Stimulated activated naive CD4-positive, alpha-beta T cell treated with Interleukin-2 at 50 U/mL for 16 hours (primary cell): ENCODE measurements at places on chromosomes 2 and 18.

DNA sequence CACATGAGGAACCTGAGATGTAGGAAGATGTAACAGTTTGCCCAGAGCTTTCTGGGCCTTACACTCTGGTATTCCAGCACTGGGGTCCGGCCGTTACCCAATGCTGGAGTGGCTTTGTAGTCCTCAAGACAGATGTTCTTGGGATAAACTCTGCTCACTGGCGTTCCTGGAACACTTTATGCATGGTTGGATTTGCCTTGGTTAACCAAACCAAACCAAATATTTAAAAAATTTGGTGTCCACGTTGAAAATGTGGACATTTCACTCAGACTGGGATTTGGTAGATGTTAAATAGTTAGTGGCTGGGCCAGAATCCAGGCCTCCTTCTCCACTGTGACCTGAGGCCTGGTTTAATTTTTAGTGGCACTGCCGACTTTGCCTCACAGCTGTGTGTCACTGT lies 81.5 kb downstream of the ACOXL start:
- no peak for DNase-seq

- no peak for DNase-seq
Measured at GRCh38 chr18:80204142-80204541, 43.2 kb downstream of the PARD6G start.

GRCh38 chr2:170229744-170230143 lies 51.8 kb downstream of the MYO3B start:
- DNase-seq, result no peak

GRCh38 chr2:33510586-33510968 lies 34.1 kb downstream of the RASGRP3 start:
- no peak for DNase-seq

GRCh38 chr2:112147382-112148168 lies 9.4 kb downstream of the FBLN7 start:
- DNase-seq, result no peak

DNA sequence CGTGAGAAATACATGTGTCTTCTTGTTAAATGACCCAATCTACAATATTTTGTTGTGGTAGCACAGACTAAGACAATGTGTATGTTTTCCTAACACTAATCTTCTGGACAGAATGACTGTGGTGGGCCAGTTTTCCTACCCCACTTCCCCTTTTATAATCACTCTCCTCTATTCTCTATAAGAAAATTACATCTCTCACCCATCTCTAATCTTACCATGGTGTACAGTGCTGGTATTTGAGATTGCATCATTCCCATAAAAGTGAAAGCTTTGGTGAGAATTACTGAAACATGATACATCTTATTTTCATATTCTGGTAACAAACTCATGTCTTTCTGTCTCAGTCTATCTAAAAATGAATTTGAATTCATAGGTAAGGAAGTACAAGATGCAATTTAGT lies 40.5 kb downstream of the CAVIN2 start:
- DNase-seq, result no peak

- no peak for DNase-seq
Measured at GRCh38 chr2:10005461-10006235, 37.7 kb upstream of the KLF11 start.

GRCh38 chr18:24014062-24014985 lies at the start of gene TTC39C:
TSS of gene TTC39C (plus strand) at chr18:24014754. CDS start at chr18:24014872, 118 bp downstream.
- DNase-seq, result peak; percentile 87

DNA sequence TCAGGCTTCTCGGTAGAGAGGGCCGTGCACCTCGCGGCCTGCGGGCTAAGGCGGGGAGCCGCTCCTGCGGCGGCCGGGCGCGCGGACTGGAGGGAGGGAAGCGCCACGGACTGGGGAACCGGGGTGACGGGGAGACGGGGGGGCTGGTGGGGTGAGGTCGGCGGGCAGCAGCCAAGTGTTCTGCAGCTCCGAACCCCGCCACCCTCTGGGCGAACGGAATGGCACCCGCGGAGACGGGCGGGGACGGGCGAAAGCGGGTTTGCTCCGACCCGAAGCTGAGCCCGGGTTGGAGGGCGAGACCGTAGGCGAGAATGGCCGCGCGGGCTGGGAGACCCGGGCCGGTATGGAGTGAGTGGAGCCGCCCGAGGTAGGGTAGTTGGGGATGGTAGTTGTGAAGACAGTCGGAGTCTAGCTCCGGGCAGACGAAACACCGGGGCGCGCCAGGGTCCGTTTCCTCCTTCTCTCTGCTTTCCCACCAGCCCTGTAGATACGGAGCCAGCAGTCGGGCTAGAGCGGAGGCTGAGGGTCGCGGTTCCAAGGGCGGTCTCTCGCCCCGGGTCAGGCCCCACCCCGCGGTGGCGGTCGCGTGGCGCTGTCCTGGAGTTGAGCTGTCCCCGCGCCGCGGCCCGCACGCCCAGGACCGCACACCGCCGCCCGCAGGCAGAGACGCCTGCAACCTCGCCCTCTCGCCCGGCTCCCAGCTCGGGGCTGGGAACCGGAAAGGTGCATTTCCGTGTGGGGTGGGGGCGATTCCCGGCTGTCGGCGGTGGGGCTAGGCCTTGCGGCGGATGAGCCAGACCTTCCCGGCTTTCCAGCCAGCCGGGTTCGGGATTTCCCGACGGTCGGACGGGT lies 160.3 kb upstream of the SIX2 start:
- DNase-seq, result no peak

- DNase-seq, result no peak
Measured at GRCh38 chr2:121409388-121409787, 121.3 kb upstream of the RNU4ATAC start.

- DNase-seq, result no peak
Measured at GRCh38 chr2:102005989-102006885, 14.5 kb downstream of the IL1R2 start.

DNA sequence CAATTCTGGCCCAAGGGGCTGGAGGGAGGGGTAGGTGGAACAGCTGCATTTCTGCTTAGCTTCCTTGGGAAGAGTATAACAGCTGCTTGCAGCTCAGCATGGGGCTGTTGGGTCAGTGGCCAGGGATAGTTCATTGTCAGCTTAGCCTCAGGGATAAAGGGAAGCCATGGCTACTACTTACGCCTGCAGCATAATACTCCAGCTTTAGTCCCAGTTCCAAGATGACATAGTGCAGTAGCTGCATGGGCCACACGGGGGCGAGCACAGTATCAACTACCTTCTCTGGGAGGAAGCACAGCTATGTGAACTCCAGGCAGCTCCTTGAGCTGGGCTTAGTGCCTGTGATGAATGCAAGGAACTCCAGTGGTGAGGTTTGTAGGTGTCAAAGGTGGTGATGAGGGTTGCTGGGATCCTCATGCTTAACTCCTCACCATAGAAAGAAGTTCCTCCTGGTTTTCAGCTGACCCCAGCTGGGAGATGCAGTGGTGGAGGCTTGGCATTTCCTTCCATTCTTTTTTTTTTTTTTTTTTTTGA lies 35.4 kb upstream of the RHOB start:
- peak; percentile 66 for DNase-seq

DNA sequence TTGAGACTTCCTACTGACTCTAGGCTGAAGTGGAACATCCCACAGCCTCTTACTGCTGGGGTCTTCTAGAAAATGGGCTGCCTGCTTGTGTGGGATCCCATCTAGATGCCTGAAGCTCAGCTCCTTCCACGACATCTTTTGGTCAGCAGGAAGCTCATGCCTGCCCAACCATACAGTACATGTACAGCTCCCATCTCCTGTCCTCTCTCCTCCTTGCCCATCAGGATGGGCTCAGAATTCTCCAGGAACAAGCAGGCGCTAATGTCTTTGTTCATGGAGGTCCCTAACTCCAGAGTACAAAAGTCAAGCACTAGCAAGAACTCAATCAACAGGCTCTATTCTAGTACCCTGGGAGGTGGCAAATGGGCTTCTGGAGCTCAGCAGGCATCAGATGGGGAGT lies 31.7 kb upstream of the GPR17 start:
- no peak for DNase-seq

DNA sequence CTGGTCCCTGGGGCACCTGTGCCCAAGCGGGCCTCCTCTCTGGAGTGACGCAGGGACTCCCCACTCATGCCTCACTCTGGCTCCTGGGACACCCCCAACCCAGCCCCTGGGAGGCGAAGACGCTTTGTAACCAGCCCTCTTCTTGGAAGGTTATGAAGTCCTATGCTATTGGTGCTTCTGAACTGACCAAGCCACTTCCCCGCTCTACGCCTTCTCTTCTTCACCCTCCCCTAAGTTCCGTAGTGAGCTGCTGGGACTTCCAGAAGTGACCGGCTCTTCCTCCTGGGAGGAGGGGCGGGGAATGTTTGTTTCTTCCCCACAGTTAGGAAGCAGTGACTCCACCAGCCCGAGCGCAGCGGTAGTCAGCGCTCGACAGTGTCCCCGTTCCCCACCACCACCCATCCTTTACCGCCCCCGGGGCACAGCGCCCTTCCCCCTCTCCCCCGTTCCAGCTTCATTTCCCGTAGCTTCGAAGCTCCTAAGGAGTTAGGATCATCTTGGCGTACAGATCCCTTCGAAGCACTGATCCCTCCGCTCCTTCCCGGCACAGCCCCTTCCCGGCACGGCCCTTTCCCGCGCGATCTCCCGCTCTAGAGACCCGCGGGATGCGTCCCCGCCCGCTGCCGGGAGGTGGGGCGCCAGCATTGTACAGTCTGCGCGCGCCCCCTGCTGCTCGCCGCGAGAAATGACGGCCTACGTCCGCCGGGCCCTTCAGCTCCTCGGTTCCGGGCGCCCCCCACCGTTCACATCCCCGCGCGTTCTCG lies 25.3 kb upstream of the NOTO start:
- DNase-seq, result peak; percentile 84

DNA sequence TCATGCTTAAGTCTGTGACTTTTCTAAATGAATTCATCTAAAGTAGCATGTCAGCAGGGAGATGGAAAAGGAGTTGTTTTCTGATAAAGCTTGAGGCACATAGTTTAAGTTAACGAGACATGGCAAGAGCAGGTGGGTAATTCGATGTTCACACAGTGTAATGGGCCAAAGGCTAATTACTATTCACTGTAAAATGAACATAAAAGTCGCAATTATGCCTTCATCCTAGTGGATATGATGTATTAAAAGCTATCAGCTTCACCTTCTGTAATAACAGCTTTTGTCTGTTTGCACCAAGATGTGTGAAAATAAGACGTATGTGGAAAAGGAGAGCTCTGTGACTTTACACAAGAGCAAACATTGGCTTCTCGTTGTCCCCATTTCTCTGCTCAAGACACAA lies 94.2 kb upstream of the CDH20 start:
- no peak for DNase-seq

GRCh38 chr2:168607992-168608391 lies 151.9 kb downstream of the CERS6 start:
- no peak for DNase-seq

DNA sequence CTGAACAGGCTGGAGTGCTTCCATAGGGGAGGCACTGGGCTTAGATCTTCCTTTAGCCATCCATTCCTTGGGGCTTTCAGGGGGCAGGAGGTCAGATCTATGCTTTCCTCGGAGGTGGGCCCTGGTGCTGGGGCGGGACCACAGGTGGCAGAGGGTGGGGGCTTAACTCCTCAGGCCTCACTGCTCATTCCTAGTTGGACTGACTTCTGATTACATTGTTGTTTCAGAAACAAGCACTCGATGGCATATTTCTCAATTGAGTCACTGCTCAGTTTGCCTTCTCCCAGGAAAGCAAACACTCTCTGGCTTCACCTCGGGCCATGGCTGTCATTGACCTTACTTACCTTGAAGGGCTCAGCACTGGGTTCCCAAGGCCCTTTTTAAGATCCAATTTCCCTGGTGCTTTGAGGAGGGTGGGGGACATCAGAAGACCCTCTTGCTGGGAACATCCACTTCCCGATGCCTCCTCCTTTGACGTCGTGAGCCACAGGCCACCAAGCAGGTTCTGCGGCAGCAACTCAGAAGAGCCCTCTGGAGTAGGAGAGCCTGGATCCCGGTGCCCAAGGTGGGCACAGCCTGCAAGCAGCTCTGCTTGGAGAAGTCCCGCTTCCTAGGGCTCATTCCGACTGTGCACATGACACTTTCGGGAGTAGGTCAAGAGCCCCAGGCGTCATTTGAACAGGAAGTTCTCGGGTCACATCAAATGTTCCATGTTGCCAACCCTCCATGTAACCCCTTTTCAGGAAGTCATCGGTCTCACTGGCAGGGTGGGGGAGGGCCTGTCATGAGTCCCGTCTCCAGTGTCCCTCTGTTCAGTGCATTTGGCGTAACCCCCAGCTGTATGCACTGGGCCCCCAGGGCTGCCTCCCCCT lies 40.6 kb downstream of the SDC1 start:
- DNase-seq, result no peak

- no peak for DNase-seq
Measured at GRCh38 chr18:44687421-44687820, 6.7 kb downstream of the SETBP1 start.

DNA sequence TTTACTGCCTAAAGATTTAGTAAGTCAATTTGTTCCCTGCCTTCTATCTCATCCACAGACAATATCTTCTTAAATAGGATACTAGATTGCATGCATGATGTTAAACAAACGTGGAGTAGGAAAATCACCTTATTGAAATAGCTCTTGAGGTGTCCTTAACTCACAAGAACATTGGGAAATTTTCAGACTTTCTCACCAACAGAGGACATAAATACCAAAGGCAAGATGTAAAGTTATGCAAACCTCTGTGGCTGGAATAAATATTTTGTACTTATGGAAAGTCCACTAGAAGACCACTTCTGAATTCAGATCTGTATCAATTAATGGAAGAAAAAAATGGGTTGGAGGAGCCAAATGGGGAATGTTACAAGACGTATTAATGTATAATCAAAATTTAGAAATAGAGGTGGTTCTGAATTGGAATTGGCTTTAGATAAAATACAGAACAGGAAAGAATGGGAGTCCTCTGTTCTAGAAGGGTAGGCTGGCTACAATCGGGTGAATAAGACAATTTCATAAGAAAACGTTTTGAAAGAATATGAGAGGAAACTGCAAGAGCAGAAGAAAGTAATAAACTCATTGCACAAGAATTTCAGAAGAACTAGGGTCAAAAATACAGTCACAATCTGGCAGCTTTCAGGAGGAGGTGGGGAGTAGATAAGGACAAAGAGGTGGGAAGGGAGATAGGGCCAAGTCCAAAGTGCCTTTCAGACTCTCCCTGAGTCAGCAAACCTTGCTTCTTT lies 69.3 kb upstream of the FN1 start:
- DNase-seq, result no peak

DNA sequence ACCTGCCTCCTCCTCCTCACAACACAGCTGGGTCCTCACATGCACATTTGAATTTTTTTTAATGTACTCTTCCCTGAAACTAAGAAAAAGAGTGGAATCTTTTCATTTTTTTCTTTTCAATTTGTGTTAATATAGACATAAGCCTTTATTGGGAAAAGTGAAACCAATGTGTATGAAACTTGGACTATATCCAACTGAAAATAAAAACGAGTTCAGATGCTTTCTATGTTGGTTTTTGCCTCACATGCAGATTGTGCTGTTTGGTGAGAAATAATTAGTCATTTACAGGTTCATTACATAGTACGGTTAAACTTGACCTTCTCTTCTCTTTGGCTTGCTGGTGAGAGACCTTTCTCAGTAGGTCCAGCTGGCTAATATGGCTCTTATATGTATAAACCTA lies 515.2 kb upstream of the FANCL start:
- DNase-seq, result no peak
